ENCODE measurements at places on chromosomes 4 and X. TPM values are rescaled to one million over a fixed set of nuclear protein-coding genes. Genes with fewer than 3 reads are reported as not detected.

DNA sequence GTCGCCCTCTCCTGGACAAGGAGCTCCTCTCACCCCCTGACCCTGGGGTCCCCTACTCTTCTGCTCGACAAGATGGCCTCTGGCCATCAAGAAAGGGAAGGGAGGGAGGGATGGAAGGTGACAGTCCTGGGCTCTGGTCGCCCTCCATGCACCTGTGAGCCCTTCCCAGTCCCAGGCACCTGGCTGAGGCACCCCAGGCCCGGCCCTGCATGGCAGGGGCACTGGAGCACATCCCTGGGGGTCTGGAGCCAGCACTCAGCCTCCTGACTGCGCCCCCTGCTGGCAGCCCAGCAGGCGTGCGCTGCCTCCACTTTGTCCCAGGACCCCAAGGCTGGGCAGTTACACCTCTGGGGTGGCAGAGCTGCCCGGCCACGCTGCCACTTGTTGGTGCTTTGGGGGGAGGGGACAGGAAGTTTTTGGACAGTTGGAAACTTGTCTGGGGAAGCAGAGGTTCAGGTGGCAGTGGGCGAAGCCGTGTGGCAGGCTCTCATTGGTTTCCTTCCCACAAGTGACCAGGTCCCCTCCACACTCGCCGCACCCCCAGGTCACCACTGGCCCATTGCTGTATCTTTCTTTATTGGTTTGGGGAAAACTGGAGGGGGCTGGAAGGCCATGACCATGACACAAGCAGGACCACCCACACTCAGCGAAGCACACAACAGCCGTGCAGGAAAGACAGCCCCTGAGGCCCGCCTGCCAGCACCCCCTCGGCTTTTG, 4.3 kb downstream of the PNCK start:
- peak; percentile 58 for DNase-seq

DNA sequence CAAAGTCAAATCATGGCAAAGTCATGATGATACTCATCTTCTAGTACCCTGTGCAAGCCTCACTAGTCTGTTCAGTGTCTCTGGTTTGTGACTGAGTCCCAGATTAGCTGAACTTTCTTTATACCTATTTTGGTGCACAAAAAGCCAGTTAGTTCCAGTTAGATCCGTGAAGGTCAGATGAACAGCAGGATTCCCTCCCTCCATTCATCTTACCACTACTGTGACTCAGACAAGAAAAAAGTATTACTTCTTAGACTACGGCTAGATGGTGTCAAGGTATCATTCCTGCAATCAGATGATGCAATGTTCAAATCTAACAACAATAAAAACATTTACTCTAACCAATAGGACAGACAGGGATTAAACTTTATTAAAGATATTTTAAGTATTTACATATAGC, 30.4 kb downstream of the ARHGEF6 start:
- DNase-seq, result no peak

Gene TMEM255A
- 1.8 TPM for total RNA-seq

GRCh38 chrX:18255059-18255458, 34.4 kb upstream of the BEND2 start:
- no peak for DNase-seq

DNA sequence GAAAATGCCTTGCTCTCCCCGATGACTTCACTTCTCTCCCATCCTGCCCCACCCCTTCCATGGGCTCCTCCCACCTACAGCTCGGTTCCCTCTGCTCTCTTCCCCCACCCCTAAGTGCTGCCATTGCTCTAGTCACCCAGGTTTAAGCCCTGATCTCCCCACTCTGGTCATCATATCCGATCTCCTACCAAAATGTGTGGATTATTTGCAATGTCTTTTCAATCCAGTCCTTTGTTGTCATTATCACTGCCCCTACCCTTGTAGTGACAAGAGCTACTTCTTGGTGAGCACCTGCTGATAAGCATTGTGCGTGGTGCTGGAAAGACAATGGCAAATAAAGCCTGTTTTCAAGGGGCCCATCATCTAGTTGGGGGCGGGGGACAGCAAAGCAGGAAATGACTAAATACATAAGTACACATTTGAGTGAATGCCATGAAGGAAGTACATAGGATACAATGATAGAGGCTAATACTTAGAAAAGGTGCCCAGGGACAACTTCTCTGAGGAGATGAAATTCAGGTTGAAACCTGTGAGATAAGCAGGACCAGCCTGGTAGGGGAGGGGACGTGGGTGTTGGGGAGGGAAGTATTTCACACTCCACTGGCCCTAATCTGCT, 63.8 kb downstream of the DLG3 start:
- no peak for DNase-seq

DNA sequence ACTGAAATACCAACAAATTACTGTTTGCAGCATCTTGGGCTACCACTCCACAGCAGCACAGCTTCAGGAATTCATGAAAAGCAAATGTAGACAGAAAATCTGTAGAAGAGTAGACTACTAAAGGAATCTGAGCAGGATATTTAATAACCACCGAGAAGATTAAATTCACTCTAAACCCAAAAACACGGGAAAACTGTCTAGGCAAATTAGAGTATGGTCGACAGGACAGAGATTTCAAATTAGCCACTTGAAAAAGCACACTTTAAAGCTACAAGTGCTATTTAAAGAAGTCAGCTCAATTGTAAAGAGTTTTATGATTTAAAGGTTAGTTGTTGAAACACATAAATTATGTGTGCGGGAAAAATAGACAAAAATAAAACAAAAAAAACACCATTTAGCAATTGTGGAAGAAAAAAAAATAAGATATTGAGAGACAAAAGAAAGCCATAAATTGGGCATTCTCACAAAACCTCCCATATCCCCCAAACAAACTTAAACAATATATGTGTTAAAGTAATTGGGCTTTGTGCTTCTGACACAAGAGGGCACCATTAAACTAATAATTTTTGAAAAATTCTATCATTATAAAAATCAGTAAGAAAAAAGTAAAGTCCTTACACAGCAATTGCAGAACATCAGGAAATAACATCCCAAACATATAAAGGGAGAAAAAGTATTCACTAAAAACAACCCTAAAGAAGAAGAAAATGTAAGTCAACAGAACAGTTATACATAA, 880.8 kb downstream of the TECRL start:
- DNase-seq, result no peak

Gene COL4A5
- 389 TPM for total RNA-seq

DNA sequence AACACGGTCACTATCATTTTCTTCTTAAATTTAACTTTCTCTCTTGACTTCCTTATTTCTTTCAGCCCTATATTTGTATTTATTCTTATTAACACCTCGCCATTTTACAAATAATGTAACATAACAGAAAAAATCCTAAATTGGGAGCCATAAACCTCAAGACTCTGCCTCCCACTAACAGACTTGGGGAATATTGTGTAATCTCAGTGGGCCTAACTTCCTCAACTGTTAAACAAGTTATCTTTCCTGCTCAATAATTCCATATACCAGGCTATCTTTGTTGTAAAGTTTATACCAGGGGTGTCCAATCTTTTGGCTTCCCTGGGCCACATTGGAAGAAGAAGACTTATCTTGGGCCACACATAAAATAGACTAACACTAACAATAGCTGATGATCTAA, 26.2 kb downstream of the PRSS12 start:
- no peak for DNase-seq

GRCh38 chr4:15562623-15563022, 92.5 kb downstream of the FBXL5 start:
- DNase-seq, result no peak

- no peak for DNase-seq
These were observed 9.6 kb downstream of the LRPAP1 start for GRCh38 chr4:3522651-3523050.

- no peak for DNase-seq
These were observed 64.2 kb downstream of the PPP2R2C start for GRCh38 chr4:6408263-6408662.

Gene MPP1
- 9.2 TPM for total RNA-seq

DNA sequence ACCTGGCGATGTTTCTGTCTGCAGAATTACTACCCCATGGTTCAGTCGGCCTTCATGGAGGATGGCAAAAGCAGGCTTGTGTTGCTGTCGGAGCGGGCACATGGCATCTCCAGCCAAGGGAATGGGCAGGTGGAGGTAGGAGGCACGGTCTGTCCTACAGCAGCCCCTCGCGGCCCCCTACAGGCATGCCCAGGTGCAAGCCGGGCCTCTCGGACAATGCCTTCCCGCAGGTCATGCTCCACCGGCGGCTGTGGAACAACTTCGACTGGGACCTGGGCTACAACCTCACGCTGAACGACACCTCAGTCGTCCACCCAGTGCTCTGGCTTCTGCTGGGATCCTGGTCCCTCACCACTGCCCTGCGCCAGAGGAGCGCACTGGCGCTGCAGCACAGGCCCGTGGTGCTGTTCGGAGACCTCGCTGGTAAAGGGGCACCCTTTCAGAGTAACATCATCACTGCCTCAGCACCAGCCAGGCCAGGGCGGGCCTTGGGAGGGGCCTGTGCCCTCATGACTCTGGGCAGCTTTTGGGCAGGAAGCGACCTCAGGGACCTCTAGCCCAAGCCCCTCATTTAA, 29.5 kb upstream of the MRFAP1 start:
- DNase-seq, result no peak

All from mesothelial cell of epicardium (in vitro differentiated cells).